Activated CD8-positive, alpha-beta memory T cell treated with anti-CD3 and anti-CD28 coated beads for 1 hour (primary cell): ENCODE measurements at places on chromosomes 1 and 21.

GRCh38 chr1:25657121-25657882 is 40.7 kb downstream of the MAN1C1 start:
- DNase-seq, result no peak

DNA sequence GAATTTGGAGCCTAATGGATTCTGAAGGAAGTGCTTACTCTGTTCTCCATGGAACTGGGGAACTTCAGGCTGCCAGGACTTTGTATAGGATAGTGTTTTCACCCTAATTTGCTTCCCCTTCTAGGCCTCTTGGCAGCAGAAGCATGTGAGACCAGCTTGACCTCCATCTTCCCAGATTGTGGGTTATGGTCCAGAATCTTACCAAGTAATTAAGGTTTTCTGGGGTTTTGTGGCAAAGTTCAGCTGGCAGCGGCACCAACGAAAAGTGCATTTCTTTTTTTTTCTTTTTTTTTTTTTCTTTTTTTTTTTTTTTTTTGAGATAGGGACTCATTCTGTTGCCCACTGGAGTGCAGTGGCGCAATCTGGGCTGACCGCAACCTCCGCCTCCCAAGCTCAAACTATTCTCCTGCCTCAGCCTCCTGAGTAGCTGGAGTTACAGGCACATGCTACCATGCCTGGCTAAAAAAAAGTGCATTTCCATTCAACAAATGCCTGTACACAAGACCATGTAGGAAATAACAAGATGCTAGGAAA is 3.4 kb upstream of the BMP8A start:
- no peak for DNase-seq

DNA sequence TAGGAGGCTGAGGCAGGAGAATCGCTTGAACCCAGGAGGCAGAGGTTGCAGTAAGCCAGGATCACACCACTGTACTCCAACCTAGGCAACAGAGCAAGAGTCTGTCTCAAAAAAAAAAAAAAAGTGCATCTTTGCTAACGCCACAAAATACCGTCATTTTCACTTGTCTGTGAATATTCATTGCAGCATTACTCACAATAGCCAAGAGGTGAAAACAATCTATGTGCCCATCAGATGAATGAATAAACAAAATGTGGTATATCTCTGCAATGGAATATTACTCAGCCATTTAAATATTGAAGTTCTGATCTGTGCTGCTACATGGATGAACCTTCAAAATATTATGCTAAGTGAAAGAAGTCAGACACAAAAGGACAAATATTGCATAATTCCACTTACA is 7.9 kb upstream of the TIAM1 start:
- DNase-seq, result no peak

GRCh38 chr1:77739235-77739634 is 20.4 kb downstream of the USP33 start:
- DNase-seq, result no peak

DNA sequence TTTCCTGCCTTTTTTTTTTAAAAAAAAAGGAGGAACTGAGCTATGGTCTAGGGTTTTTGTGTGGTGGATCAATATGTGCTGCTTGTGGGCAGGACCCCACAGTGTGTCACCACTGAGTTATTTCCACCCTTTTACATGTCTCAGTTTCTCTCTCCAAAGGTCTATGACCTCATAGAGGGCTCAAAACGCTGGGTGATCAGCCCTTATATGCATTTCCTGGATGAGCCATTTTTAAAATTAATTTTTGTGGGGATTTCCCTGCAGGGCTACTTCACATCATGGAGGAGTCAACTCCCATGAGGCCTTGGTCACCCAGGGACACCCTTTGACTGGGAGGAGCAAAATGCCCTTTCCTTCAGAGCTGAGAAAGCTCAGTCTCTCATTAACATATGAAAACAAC is 20.7 kb upstream of the HAO2 start:
- DNase-seq, result no peak

DNA sequence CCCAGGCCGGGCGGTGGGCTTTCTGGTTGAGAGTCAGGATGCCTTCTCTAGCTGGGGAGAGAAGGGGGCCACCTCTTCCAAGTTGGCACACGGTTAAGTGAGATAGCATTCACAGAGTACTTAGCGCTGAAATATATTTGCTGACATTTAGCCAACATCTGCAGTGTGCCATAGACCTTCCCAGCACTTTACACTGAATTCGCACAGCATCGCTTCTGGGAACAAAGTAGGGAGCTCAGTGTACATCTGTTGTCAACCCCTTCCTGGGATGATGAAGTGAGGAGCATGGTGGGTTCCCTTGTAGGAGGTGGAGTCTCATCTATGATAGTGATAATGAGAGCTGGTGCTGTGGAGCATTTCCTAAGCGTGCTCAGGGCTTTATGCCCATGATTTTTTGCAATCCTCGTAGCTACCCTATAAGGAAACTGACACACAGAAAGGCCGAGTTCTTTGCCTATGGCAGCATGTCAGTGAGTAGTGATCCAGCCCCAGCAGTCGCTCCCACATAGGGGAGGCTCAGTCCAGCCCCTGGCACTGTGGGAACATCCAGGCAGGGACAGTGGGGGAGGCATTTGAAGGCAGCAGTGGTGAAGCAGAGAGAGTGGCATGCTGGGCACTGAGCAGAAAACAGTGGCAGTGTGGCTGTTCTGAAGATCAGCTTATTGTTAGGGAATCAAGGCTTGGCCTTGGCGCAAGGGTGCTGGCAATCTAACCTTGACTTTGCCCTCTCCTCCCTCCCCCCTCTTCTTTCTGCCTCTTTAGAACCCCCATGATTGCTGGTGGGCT is 176.2 kb downstream of the PGBD5 start:
- DNase-seq, result no peak

GRCh38 chr21:38491536-38491935 is 6.7 kb downstream of the ERG start:
- DNase-seq, result no peak

- DNase-seq, result no peak
These were observed 23.3 kb downstream of the CYP2J2 start for GRCh38 chr1:59903141-59903754.

DNA sequence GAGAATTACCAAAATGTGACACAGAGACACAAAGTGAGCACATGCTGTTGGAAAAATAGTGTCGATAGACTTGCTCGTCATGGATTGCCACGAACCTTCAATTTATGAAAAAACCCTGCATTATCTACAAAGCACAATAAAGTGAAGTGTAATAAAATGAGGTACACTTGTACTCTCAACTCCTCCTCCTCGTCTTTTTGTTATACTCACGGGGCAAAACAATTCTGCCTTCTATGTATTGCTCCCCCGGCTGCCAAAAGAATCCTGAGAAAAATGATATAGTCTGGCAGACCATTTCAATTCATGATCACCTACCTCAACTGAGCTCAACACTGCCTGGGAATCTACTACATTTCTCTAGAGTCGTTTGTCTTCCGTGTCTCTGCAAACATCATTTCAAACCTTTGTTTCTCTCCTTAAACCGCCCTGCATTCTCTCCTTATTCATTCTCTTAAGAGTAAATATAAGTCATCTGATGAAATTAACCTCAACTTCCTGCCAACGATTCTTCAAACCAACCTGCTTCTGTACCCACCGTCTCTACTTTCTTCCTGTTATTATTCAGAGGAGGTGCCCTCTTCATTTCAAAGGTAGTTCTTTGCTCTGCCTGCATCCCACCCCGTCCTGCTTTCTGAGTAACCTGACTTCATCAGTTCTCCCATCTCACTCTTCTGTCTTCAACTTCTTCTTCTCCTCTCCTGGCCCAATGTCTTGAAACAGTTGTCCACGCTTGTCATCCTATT is 12.9 kb upstream of the IL19 start:
- DNase-seq, result no peak

GRCh38 chr1:222068937-222069336 is 327.0 kb upstream of the DUSP10 start:
- no peak for DNase-seq

- DNase-seq, result no peak
These were observed 222.0 kb downstream of the KAZN start for GRCh38 chr1:14820295-14821085.

- DNase-seq, result no peak
These were observed 14.5 kb downstream of the NMNAT1 start for GRCh38 chr1:9957726-9958125.

- no peak for DNase-seq
These were observed 37.6 kb upstream of the LDLRAP1 start for GRCh38 chr1:25505656-25506385.

DNA sequence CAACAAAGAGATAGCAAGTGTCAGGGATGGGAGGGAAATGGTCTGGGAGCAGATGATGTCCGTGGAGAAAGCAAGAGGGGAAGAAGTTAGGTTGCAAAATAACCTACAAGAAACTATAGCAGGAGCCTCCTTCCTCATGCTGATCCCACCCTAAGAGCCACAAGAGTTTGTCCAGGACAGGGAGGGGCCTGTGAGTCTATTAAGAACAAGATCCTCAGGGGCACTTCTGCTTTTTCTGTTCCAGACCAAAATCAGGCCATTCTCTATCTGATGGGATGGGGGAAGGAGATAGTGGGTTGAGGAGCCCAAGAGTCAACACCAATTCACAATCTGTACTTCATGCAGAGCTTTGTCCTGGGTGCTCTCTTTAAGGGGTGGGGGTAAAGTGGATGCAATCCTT is 7.7 kb upstream of the ATP1A4 start:
- DNase-seq, result no peak

GRCh38 chr1:31650161-31651088 is 5.7 kb upstream of the PEF1 start:
- DNase-seq, result no peak

DNA sequence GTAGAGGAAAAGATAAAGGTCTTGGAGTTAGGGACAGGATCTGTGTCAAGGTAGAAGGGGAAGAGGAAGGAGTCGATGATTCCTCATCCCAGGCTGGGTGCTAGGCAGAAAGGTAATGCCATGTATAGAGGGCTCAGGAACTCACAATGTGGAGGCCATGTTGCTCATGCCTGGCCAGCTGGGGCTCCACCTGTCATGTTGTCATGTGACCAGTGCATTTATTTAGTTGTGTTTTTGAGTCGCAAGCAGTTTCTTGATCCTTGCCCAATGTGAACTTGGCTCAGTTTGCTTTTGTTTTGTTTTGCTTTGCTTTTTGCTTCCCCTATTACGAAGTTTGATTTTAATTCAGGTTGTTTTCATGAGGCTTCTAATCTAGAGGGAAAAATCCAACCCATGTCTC is 5.7 kb downstream of the CASQ2 start:
- DNase-seq, result no peak

DNA sequence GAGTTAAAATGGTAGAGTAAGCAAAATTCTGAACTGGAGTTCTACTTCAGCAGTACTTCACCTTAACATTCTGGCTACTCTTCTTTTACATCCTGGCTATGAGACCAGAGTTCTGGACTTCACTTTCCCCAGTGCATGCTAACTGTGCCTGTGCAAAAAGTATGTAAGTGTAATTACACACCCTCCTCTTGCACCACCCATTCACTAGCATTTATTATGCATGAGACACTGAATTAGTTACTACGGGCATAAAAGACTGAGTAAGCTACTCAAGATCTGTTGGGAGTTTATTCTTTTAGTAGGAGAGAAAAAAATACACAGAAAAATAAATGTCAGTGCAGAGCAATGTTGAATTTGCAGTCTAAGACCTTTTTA is 87.2 kb downstream of the GIPC2 start:
- no peak for DNase-seq

DNA sequence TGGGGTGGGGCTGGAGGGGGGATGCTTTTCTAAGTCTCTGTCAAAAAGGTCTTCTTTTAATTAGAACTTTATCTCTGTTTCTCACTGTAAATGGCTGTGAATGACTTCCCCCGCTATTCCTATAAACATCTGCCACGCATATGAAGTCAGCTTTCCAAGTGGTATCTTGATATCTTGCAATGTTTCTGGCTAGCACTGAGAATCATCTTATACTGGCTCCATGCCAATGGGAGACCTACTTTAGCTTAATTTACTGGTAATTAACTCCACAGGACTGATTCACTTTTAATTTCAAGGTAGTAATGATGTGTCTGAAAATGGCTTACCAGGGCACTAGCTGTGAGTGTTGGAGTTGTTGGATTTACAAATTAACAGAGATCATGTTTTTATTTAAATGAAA is 4.3 kb downstream of the GPR88 start:
- no peak for DNase-seq

GRCh38 chr1:61043010-61043820 is 39.1 kb upstream of the NFIA start:
- peak; percentile 72 for DNase-seq

DNA sequence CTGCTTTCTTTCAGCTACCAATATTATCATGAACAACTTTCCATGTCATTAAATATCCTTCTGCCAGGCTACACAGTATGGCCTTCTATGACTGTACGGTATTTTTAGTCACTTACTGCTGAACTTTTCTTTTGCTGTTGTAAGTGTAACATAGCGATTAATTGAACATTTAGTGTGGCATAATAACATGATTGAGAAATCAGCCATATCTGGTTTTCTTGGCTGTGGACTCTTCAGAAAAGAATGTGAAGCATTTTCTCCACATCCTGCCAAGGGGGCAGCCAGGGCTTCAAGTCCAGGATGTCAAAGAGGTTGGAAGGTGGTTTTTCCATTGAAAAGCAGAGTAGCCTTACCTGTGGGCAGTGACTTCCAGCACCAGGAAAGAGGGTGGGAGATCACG is 8.8 kb upstream of the AHCYL1 start:
- DNase-seq, result no peak

GRCh38 chr1:23977854-23978191 is 2.3 kb downstream of the SRSF10 start:
- DNase-seq, result no peak

- no peak for DNase-seq
These were observed 134.8 kb downstream of the SETD4 start for GRCh38 chr21:35925497-35925896.

- DNase-seq, result no peak
These were observed 47.5 kb upstream of the IPO9 start for GRCh38 chr1:201781437-201781836.

- DNase-seq, result no peak
These were observed 564 bp downstream of the CTPS1 start for GRCh38 chr1:40980068-40980452.

DNA sequence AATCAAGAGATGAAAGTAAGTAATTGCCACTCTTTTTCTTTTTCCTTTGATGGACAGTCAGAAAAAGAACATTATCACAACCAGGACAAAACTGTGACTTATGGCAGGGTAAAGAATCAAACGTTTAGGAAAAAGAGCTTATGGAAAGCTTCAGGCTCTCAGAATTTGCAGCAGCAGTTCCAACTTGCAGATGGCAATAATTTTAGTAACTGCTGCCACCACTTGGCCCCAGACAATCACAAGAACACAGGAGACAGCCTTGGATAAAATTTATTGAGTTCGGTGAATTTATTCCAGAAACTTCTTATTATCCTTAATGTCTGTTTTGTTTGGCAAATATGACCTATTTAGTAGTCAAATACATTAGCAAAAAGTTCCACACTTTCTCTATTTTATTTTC is 804.4 kb downstream of the BRINP3 start:
- no peak for DNase-seq

DNA sequence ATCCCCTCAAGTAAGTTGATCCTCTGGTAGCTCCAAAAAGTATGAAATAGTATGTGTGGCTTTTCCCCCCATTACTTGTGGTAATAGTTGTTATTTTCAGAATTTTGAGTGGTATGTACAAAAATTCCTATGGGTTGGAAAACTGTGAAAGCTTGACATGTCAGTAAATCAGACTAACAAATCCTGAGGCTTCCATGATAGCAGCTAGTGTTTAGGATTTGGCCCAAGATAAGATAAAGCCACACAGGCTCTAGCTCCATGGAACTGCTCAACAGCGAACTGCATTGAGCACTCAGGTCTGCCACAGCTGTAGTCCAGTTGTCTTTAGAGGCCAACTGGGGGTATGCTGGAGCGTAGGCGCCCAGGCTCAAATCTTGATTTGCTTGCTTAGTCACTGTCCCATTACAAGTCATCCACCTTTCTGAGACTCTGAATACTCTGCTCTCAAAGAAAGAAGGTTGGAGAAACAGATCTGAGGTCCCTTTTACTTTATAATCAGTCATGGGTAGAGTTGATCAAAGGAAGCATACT is 28.7 kb downstream of the ATP1A1 start:
- no peak for DNase-seq
